CD4-positive, alpha-beta T cell treated with Interleukin-2 at 100 ng/mL for 4 hours (primary cell): ENCODE measurements at places on chromosomes 1 and 21.

- no peak for DNase-seq
Measured at GRCh38 chr1:226309398-226310244, 657 bp upstream of the LIN9 start.

- DNase-seq, result no peak
Measured at GRCh38 chr1:77412069-77412819, 130.4 kb downstream of the AK5 start.

DNA sequence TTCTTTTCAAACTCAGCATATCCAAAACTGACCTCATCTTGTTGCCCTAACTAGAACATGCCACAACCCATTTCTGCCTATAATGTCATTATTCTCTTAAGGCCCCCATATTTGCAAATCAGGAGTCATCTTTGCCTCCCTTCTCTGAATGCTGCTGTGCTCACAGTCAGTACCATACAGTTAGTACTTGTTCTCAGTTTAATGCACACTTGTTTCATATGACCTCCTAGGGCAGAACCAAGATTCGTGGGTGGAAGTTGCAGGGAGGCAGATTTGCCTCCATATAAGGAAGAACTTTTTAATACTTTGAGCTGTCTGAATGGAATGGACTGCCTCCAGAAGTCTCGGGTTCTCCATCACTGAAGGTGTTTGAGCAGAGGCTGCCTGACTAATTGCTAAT is 9.2 kb downstream of the CAP1 start:
- DNase-seq, result no peak

GRCh38 chr1:215226757-215227156 is 144.2 kb downstream of the KCNK2 start:
- no peak for DNase-seq

GRCh38 chr1:5826601-5827000 is 165.6 kb downstream of the NPHP4 start:
- no peak for DNase-seq

- DNase-seq, result no peak
Measured at GRCh38 chr1:205257735-205258134, 30.0 kb downstream of the TMCC2 start.

GRCh38 chr1:3904006-3904842 is 4.2 kb upstream of the C1orf174 start:
- no peak for DNase-seq

DNA sequence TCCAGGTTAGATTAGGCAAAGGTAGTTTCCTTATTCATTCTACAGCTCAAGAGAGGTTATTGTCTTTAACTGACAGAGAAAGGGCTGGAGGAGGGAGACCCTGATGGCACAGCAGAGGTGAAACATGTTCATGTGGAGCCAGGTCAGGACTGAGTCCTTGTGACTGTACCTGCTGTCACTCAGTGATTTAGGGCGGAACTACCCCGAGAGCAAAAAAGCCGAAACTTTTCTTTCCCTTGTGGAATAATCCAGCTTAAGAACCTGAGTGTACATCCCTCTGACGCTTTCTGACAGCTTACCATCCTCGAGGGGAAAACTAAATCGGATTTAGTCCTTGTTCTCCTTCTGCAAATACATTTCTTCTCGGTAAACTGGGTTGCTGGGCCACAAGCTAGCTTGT is 273.2 kb downstream of the BACH1 start:
- DNase-seq, result no peak

GRCh38 chr1:170714163-170714562 is 50.2 kb downstream of the PRRX1 start:
- DNase-seq, result no peak

DNA sequence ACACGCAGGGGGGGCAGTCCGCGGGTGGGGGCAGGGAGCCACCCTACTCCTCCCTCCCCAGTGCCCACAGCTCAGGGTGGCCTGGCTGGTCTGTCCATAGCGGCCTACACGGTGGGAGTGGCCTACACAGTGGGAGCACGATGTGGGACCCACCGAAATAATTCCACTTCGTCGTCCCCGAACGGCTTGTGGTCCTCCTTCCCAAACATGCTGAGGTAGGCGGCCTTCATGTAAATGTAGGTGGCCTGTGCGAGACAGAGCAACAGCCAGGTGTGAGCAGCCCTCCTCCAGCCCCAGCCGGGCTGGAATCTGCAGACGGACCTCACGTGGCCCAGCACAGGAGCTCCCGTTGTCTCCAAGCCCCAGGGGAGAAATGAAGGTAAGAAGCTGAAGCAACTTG is 34.4 kb downstream of the TTC39A start:
- DNase-seq, result no peak

DNA sequence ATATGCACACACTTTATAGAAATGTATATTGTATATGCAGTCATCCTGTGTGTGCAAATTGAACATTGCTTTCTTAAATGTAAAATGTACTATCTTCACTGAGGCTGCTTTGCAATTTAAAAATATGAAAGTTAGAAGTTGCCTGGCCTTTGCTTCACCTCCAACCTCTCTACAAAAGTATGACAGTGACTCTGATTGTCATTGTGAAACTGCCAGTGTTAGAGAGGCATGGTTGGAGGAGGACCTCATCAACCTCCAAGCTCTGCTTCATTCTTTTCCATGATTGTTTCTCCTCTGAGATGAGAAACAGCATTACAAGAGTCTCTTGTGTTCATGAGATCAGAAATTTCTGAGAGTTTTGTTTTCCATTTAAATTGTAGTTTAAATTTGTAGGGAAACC is 185.5 kb downstream of the ZC3H11B start:
- DNase-seq, result no peak

GRCh38 chr1:89098857-89099256 is 27.1 kb downstream of the GBP2 start:
- no peak for DNase-seq

DNA sequence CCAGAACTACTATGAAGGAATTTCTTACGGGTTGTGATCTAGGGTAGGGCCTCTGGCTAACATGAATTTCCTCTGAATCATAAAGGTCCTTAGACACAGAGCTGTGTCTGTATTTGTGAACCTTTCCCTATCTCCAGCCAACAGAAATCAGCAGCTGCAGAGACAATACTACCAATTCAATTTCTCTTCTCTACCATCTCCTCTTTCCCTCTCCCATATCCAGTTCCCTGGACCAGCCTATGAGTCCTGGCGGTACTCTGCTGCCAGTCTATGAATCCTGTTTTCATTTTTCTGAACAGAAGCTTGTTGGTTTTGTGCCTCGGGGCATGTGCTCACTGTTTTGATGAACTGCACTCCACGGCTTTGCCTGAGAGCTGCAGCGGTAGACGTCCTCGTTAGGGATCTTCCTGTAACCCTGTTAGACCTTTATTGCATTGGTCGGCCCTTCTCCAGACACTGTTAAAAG is 458.0 kb upstream of the VAMP3 start:
- no peak for DNase-seq

GRCh38 chr1:8425150-8425780 is 107.4 kb downstream of the SLC45A1 start:
- no peak for DNase-seq

DNA sequence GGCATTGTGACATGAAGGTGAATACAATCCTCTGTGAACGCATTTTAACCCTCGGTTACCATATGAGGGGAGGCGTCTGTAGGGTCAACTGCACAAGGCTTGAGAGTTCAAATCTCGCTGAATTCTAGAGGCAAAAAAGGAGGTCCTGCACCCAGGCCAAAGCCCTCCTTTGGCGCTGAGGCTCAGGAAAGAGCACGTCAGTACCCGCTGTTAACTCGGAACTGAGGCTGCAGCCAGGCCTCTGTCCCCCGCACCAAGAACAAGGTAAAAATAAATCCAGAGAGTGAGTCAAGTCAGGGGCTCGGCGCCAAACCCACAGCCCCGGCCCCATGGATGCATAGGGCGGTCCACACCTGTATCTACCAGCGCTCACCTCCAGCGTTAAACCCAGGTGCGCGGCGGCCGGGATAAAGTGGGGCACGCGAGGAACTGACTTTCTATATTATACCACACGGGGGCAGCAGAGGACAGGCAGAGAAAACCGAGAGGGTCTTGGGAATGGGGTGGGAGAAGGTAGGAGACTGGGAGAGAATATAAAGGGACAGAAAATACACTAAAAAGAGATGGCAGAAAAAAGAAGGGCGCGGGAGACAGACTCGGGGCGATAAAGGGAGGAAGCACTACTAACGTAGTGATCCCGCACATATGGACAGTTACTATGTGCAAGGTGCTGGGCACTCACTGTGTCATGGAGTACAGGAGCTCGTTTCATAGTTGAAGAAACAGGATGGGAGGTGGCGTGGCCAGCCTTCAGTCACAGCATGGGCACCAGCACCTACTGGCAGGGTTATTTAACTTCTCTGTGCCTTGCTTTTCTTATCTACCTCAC is 54.9 kb downstream of the DMRTA2 start:
- DNase-seq, result peak; percentile 25

DNA sequence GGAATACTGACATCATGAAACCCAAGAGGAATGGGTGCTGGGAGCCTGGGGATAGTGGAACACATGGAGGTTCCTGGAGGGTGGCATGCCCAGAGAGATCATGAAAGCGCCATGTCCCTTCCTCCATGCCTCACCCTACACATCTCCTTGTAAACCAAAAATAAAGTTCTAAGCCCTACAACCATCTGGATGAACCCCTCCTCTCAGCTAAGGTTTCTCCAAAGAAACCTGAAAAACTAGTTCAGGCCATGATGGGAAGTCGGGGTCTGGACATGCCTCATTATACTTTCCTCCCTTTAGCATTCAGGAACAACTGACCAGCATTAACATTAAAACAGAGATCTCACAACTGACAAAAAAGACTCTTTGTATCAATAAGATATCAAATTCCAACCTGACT is 68.5 kb downstream of the ACBD6 start:
- DNase-seq, result no peak

DNA sequence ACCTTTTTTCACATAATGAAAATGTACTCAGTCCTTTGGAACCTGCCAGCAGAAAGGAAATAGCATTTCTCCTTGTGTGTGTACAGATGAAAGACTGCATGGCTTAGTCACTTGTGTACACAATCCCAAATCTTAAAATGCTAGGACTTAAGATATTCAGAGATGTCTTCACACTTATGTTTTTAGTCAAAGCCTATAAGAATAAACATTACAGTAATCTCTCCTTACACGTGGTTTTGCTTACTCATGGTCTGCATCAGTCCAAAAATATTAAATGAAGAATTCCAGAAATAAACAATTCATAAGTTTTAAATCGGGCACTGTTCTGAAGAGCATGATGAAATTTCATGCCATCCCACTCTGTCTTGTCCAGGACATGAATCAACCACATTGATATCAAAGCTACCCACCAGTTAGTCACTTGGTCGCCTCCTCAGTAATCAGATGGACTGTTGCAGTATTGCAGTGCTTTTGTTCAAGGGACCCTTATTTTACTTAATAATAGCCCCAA is 75.7 kb upstream of the RRP15 start:
- no peak for DNase-seq

DNA sequence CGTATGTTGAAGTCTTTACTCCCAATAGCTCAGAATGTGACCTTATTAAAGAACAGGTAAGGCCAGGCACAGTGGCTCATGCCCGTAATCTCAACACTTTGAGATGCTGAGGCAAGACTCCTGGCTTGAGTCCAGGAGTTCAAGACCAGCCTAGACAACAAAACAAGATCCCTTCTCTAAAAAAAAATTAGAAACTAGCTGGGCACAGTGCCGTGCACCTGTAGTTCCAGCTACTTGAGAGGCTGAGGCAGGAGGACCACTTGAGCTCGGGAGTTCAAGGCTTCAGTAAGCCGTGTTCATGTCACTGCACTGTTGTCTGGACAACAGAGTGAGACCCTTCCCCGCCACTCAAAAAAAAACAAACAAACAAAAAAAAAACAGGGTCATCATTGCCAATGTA is 171.3 kb downstream of the RERE start:
- no peak for DNase-seq

DNA sequence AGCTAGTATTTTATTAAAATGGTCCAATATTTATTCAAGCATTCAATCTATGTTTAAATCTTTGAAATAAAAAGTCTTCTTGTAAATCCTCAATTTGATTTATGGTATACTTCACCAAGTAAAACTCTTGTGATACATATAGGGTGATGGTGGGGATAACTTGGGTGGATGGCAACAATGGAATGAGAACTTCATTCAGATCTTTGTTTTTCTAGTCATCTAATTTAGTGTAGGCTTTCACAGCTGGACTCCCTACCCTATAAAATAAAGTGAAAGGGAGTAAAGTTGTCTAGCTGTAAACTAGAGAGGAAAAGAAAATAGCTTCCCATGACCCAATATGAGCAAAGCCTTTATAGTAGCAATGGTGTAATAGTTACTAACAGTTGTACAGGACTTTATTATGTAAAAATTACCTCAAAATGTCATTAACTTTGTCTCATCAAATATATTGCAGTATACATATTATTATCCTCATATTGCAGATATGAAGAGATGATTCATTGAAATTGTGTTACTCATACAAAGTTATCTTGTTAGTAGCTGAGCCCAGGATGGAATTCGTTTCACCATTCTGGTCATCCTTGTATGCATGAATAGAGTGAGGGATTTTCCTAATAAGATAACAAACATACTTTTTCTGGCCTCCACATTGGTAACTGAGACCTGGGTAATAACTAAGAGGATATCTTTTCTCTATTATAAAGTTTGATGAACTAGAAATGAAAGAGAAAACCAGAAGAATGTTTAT is 1377.7 kb upstream of the ADGRL4 start:
- no peak for DNase-seq

DNA sequence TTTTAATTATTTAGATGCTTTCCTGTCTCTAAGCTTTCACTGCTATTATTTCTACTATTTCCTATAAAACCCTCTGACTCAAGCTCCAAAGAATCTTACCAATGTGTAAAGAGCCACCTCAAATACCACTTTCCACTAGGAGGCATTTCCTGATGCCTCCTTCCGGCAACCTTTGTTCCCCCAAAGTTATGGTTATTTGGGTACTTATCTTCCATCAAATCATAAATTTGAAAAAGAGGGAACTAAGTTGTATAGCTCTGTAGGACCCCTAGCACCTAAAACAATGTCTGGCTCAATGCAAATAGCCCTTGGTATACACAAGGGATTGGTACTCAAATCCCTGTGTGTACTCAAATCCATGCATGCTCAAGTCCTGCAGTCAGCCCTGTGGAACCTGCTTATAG is 79.6 kb downstream of the NME7 start:
- no peak for DNase-seq

DNA sequence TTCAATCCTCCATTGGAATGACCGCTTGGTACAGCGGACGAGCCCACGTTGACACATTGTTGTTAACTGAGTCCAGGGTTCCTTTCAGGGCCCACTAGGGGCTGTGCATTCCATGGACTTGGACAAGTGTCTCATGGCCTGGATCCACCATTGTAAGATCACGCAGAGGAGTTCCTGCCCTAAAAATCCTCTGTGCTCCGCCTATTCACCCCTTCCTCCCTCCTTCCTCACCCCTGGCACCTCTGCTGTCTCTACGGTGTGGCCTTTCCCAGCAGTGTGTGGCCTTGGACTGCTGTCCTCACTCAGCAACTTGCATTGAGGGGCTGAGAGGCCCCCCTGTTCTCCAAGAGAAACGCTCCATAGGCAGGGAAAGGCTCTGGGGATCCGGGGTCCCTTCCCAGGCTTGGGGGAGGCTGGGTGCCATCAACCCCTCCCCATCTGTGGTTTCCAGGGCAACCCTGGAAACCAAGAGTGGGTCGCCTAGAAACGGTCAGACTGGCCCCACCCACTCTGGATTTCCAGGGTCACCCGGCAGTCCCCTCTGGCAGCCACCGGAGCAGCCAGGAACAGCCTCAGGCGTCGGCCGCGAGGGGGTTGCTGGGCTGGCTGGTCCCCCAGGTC is 50.9 kb downstream of the MEGF6 start:
- DNase-seq, result no peak

GRCh38 chr1:246444617-246445016 is 62.5 kb downstream of the SMYD3 start:
- DNase-seq, result no peak
